ENCODE measurements at places on chromosomes 12 and 14.
A peak's percentile ranks its signal among the peaks of the same experiment; 100 is the strongest.

- no peak for DNase-seq
Observed at GRCh38 chr12:106275458-106275857, 27.1 kb upstream of the TCP11L2 start.

DNA sequence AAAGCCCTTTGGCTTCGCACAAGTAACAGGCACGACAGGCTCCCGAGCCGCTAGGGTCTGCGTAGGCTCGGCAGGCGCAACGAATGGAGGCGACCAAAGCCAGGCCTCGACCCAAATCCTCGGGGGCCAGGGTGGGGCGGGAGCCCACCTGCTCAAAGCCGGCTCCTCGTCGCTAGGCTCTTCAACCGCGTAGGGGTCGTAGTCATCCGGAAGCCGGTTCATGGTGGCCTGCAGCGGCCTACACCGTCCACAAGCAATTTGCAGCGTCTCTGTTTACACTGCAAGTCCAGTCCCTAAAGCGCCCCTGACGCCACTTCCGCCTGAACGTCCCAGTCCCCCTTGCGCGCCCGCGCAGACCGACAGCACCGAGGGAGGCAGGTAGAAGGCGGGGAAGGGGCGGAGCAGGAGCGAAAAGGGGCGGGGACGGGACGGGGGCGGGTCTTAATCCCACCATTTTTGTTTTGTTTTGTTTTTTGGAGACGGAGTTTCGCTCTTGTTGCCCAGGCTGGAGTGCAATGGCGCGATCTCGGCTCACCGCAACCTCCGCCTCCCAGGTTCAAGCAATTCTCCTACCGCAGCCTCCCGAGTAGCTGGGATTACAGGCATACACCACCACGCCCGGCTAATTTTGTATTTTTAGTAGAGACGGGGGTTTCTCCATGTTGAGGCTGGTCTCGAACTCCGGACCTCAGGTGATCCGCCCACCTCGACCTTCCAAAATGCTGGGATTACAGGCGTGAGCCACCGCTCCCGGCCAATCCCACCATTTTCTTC lies at the start of gene EAPP:
TSS of gene EAPP (minus strand) at position 295 of the 774 bp plus-strand sequence. CDS start at position 222, 73 bp downstream.
- DNase-seq = no peak

GRCh38 chr12:26028953-26029735 lies 70.7 kb downstream of the RASSF8 start:
- peak; percentile 23 for DNase-seq

DNA sequence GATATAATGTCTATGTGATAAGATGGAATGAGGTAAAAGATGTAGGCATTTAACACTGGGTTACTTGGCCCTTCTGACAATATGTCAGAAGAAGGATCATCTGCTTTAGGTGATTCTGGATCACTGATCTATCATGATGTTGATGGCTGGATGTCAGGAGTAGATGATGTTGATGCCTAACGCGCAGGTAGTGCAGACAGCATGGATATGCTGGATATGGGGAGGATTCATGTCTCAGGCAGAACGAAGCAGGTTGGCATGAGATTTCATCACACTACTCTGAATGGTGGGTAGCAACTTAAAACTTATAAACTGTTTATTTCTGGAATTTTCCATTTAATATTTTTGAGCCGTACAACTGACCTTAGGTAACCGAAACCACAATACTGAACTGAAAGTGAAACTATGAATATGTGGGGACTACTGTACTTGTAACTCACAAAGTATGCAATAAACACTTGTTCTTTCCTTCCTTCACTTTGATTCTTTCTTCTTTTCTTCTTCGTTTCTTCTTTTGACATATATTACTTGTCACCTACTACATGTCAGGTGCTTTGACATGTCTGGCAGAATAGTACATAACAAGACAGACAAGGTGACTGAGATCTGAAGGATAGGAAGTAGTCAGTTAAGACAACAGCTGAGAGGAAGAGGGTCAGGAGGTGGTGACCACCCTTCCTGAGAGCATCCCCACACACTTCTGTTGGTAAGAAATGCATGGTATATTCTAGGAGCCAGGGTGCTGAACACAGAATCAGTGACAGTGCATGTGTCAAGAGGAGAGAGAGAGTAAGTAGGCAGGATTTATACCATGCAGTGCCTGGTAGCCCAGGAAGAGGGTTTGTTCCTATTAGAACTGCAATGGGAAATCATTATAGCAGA lies 238.8 kb downstream of the PPFIA2 start:
- no peak for DNase-seq

- no peak for DNase-seq
Observed at GRCh38 chr12:65584016-65584415, 240.3 kb upstream of the HMGA2 start.

- DNase-seq = no peak
Observed at GRCh38 chr14:29953501-29953900, 25.9 kb upstream of the PRKD1 start.

DNA sequence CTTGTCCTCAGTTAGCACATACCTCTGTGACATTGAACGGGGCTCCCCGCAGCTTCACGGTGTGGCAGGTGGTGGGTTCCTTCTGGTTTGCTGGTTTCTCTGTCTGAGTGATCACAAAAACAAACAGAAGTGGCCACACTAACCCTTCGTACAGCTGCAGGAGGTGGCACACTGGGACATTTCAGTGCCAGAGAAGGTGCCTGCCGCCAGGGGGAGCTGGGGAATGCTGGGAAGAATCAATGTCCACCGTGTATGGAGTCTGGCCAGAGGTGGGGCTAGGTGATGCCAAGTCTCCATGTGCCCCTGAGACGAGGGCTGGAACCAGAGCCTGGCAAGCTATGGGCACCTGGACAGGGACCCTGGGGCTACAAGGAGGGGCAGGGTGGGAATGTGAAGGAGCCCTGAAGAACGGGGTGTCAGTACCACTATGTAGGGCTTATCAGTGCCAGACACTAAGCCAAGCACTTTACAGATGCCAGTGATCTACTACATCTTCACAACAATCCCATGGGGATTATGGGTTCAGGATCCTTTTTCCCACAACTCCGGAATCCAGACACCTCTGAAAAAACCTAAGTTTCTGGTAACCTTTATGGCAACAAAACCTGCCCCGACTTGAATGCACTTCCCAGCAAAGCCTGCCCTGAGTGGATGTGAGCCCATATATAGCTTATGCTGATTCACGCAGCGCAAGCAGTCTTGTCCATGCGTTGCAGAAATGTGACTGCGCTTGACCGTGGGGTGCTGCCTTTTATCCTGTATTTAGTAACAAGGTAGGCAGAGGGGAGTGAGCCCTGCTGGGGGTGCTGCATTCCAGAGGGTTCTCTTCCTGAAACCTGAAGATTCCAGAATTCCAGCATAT lies 10.8 kb downstream of the RBM19 start:
- no peak for DNase-seq

DNA sequence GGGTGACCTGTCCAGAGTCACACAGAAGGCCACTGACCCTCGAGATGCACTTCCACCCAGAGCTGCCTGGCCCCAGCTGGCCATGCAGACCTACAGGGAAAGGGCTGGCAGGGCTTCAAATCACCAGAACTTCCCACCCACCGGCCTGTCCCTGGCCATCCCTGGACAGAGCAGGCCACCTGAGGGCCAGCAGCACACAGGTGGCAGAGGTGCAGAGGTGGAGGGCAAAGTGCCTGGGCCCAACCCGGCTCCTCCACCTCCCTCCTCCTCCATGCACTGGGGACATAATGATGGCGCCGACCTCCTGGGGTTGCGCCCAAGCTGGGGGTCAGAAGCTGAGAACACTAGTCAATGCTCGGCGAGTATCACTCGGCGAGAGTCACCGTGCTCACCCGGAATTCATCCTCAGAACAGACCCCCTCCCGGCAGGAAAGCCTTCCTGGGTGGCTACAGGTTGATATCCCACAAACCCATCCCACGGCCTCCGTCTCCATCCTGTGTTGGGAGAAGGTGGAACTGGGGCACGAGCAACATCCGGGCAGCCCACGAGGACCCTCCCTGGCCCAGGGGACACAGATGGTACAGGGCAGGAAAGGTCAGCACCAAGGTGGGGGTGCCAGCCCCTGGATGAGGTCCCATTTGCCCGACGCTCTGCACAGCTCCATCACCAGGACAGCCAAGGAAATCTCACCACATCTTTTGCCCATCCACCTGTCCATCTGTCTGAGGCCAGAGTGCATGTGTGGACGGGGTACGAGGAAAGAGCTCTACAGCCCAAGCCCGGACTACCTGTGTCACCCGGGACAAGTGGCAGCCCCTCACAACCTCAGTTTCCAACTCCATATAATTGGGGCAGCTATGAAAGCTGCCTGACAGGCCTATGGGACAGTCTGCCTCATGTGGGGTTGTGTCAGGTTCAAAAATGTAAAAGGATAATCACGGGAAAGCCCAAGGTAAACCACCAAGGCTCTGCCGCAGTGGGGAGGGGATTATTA lies 10.8 kb downstream of the BEGAIN start:
- no peak for DNase-seq

DNA sequence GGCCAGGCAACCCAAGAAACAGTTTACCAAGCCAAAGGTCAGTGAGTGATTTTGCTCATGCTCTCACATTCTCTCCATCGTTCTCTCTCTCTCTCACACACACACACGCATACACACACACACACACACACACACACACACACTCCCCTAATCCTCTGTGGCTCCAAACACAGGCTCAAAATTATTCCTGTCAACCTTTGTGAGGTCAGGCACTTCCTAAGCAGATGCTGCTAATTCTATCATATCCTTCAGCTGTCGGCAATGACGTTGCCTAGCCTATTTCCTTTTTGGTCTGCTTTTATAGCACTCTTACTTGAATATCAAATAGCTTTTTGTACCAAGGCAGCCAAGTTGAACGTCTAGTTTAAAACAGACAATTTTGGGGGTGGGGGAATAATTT lies 98.9 kb upstream of the EGLN3 start:
- DNase-seq = no peak

GRCh38 chr12:31961137-31961536 lies 1.9 kb downstream of the RESF1 start:
- DNase-seq = no peak

- no peak for DNase-seq
Observed at GRCh38 chr14:99345472-99345871, 73.5 kb upstream of the BCL11B start.

- DNase-seq = no peak
Observed at GRCh38 chr12:112965643-112966042, 12.7 kb upstream of the OAS2 start.

GRCh38 chr14:99229654-99230207 lies 42.3 kb downstream of the BCL11B start:
- no peak for DNase-seq

DNA sequence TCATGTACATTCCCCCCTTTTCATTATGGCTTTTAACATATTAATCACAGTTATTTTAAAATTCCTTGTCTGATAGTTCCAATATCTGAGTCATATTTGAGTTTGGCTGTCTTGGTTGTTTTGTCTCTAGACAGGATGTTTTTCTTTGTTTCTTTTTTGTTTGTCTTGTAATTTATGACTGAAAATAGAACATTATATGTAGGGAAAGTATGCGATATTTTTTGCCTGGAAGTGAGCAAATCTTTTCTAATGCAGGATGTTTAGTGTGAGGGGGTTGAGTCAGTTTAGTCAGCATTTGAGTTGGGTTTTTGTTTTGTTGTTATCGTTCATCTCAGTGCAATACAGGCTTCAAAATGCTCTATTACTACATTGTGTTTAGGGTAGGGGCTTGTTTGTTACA lies 239.7 kb downstream of the SNAPC1 start:
- no peak for DNase-seq

GRCh38 chr12:82745063-82745674 lies 58.5 kb downstream of the TMTC2 start:
- DNase-seq = no peak

DNA sequence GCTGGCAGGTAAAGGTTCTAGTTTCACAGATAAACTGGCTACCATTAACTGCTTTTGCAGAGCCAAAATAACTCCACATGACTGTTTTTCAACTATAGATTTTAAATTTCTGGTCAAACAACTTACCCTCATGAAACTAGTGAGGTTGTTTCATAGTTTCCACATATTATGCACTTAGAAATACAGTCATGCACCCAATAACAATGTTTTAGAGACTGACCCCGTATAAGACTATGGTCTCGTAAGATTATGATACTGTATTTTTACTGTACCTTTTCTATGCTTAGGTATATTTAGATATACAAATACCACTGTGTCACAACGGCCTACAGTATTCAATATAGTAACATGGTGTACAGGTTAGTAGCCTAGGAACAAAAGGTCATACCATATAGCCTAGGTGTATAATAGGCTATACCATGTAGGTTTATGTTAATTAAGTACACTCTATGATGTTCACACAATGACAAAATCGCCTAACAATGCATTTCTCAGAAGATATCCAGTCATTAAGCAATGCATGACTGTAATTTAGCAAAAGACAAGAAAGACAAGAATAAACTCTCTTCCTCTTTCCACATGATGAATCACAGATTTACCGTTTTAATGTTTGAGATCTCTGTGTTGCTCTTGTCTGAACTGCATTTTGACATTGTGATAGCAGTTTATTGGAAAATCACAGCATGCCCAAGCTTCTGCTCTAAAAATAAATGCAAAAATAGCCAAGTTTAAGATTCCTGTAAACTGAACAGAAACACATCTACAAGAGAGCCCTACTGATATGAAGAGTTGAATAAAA lies 17.1 kb downstream of the DICER1 start:
- no peak for DNase-seq

DNA sequence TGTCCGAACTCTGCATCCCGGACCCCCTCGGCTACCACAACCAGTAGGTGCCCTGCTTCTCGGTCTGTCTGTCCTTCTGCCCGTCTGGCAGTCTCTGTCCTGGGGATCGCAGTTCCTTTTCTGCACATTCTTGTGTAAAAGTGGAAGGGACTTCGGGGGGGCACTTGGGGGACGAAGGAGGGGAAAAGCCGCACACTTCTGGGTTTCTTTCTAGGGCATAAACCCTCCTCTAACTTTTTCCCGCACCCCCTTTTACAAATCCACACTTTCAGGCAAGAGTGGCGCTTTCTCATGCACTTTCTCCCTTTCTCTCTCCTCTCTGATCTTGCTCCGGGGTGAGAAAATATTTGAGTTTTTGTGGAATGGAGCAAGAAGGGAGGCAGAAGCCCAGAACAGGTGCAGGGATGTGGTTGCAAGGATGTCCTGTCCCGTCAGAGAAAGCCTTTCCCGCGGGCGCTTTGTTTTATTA lies 506 bp downstream of the ESRRB start:
- DNase-seq = no peak
